ENCODE measurements at places on chromosomes 3 and 15.

DNA sequence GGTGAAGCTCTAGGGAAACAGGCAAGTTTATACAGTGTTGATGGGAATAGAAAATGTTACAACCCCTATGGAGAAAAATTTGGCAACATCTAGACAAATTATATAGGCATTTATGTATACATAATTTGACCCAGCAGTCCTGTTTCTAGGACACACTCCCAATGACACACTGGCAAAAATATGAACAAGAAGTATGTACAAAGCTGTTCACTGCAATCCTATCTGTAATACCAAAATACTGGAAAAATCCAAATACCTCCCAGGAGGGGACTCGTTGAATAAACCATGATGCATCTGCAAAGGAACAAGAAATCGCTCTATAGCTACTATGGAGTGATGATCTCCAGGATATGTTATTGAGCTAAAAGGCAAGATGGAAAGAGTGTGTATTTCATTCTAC is 8.5 kb downstream of the BFSP2 start:
- no peak for DNase-seq

DNA sequence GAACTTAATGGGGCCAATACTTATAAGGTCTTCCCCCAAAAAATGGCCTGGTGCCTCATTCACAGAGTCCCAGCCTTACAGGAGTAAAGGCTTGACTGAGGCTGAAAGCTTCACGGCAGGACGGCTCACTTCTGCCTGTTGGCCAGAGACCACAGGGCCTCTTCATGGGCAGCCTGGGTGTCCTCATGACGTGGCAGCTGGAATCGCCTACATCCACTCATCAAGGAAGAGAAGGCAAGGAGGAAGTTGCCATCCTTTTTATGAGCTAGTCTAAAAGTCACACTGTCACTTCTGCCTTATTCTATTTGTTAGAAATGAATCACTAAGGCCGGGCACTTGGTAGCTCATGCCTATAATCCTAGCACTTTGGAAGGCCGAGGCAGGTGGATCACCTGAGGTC is 89.3 kb upstream of the DGKG start:
- no peak for DNase-seq

DNA sequence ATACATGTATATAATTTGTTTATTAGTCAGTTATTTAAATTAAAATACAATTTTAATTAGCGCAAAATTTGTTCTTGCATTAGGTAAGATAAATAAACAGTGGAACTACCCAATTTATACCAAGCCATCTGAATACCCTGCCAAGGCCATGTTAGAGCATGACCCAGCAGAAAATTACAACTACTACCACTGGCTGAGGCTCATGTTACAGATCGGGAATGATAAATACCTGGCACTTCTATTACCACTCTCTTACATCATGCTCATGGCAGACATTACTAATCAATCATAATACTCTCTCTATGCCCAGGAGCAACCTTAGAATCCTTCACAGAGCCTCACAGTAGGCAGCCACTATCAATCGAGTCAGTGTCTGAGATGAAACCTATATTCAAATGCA is 21.2 kb upstream of the LMOD3 start:
- DNase-seq: no peak

GRCh38 chr3:73431183-73431900 is 193.4 kb downstream of the PDZRN3 start:
- no peak for DNase-seq

- no peak for DNase-seq
These were observed 193.0 kb upstream of the RARB start for GRCh38 chr3:25235031-25235430.

GRCh38 chr3:35639254-35640186 is at the start of gene ARPP21:
Gene ARPP21 (plus strand): TSS chr3:35639525. CDS start chr3:35681752, 42,227 bp downstream.
- no peak for DNase-seq

GRCh38 chr3:177977381-177978158 is 558.7 kb upstream of the KCNMB2 start:
- DNase-seq: no peak

DNA sequence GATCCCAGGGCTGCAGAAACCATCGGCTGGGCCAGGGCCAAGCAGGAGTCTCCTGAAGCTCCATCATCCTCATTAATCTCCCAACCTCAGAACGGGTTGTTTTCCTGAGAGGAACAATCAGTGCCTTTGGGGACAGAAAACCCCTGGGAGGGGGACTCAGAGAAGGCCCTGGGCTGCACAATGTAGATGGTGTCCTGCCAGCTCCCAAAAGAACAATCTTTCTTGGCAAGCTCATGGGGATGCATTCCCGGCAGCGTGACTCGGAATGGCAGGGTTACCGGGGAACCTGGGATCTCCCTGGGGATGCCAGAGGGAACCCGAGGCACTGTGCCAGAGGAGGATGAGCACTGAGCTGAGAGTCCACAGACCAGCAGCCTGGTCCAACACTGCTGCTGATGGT is 72.1 kb upstream of the ATP2B2 start:
- no peak for DNase-seq

GRCh38 chr15:87498560-87498959 is 758.0 kb downstream of the NTRK3 start:
- DNase-seq: no peak

DNA sequence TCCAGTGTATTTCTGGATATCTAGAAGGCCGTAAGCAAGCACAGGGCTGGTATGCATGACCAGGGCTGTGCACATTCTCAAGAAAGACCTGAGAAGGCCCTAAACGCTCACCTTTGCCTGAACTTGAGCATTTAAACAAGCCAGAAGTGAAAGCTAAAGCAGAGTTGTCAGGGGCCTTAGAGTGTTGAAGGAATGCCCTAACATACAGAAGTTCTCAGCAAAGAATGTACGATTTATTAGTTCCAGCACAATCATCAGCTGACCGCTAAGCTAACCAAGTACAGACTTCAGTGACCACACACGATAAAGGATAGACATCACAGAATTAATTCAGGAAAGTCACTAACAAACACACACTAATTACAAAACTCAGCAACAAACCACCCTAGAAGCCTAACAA is 8.7 kb downstream of the HLTF start:
- DNase-seq: no peak

DNA sequence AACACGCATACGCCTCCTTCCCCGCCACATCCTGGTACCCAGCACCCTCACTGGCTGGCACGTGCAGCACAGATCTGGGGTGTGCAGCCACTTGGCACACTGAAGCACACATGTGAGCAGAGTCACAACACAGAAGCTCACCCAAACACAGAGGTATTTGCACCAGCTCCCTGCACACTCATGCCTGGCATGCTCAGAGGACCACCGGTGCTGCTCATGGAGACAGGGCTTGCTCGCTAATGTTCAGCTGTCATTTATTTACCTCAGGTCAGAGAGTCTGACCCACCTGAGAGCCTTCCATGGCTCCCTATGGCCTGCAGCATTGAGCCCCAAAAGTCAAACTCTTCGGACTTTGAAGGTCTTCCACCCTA is 70.4 kb downstream of the ADAMTS7 start:
- no peak for DNase-seq

DNA sequence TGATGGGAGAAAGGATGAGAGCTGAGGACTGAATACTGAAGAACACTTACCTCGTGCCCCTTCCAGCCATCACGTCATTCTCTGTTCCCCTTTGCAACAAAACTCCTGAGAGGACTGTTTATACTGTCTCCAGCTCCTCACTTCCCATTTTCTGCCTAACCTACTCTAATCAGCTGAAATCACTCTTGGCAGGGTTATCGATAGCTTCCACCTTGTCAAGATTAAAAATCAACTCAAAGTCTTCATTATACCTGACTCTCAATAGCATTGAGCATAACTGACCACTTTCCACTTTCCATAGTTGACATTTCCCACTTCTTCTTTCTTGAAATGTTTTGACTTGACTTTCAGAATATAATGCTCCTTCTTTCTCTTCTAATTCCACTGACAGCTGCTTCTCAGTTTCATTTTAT is 4.3 kb downstream of the BTBD1 start:
- no peak for DNase-seq

DNA sequence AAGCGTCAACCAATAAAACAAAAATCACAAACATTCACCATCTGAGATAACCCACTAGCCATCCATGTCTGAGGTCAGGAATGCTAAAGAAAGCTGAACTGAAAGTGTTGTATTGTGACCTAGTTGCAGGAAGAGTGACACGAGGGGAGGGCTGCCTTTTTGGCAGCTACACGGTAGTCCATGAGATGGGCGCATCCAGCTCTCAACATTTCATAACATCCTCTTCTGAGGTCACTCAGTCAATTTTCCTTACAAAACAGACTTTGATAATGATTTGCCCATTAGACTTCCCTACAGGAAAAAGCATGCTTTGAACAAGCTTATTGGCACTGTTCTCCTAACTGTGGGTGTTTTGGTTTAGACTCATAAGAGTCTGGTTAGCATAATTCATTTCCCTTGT is 15.4 kb upstream of the SHF start:
- no peak for DNase-seq

DNA sequence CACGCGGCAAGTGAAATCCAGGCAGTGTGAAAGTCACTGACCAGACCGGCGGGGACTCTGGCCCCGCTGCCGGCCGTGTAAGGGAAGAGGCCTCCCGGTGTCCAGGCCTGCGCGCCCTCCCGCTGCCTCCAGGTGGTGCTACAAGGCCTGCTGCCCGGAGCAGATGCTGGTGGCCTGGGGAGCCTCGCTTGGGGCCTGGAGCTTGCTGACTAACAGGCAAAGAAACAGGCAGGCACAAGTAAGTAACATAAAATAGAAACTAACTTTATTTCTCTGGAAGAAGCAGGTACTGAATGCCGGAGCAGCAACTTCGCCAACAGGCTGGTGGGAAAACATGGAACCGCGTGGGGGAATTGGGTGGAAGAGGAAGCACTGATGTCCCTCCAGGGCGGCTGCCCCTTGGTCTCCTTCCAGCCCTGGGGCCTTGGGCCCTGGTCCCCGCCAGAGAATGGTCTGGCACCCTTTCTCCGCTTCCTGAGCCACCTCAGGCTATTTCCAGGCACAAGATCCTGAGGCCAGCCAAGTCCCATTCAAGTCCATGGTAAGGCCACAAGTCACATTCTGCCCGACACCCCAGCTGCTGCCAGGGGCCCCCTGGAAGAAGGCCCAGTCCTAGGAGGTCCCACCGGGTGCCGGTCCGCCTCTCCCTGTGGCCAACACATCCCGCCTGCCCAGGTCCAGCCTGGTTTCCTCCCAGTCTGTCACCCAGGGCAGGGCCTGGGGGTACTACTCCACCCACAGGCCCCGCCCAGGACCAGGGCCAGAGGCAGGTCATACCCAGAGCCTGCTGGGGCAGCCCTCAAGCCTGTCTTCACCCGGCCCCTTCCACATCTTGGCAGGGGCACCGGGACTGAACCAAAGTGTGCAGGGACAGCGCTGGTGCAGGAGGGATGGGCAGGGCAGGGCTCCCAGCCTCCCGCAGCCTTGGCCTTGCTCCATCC is 45.0 kb downstream of the TNK2 start:
- peak; percentile 62 for DNase-seq

DNA sequence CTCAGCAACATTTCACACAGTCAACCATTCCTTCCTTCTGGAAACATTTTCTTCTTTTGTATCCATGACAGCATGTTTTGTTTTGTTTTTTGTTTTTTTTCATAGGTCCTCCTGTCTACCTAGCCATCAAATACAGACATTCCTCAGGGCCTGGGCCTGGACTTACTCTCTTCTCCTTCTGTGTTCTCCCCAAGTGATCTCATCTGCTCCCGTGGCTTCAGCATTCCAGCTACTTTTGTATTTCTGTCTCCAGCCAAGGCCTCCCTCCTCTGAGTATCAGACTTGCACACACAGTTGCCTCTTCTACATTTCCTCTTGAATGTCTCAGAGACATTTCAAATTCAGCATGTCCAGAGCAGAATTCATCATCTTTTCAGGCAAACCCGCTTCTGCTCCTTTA is 82.4 kb downstream of the HCN4 start:
- DNase-seq: no peak

- no peak for DNase-seq
These were observed 531.3 kb upstream of the UBE2E2 start for GRCh38 chr3:22671848-22672247.

- no peak for DNase-seq
These were observed 560.1 kb downstream of the NLGN1 start for GRCh38 chr3:173957646-173958045.

- DNase-seq: no peak
These were observed 220.3 kb upstream of the STT3B start for GRCh38 chr3:31312400-31312799.

DNA sequence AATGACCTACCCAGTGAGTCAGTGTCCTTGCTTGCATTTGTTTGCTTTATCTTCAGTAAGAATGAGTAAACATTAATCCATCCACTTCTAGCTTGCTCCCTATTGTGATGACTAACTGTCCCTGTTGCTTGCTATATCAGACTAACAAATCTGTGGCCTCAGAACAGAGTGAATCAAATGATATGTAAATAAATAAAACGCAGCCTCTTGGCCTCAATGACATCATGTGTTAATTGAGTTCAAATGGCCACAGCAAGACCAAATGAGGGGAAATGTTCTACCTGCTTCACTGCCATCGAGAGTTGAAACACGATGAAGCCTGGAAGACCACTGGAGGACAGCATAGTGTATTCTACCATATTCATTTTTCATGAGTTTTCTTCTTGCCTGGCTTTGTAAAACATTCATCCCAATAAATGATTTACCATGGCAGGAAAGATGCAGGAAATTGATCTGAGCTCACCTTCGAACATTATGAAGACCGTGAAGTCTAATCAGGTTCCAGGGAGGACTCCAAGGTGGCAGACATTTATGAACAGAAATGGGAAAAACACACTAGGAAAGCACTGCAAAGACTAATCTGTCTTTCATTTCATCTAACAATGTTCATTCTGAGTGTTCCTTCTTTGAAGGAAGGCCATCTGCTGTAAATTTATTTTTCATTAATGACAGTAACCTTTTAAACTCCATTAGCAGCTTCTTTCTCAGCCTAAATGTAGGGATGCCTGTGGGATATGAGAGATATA is 1144.5 kb downstream of the TUSC7 start:
- DNase-seq: no peak

GRCh38 chr3:29484633-29485032 is 203.8 kb downstream of the RBMS3 start:
- DNase-seq: no peak

DNA sequence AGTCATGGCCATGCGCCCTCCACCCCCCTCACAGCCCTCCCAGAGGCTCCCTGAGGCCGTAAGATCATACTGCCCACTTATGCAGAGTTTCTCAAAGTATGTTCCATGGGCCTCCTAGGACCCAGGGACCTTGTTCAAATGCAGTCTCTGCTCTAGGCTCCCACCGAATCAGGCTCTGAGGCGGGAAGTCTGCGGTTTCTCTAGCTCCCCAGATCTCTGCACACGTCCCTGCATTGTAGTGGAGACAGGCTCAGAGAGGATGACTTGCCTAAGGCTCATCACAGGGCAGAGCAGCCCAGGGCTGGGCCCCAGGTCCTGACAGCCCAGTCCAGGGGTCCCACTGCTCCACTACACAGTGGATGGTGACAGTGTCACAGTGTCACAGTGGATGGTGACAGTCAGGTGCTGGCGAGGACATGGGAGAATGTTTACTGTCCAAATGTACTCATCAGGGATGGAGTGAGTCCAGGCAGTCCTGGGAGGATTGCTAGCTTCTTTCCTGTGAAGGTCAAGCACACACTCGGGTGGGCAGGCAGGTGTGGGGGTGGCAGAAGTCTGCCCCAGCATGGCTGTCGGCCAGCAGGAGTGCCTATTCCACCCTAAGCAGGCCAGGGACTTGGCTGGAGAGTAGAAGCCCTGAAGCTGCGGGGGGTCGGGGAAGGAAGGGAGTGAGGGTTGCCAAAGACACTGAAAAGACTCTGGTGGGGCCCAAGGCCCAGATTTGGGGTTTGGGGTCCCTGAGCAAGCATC is 12.4 kb downstream of the ANKRD63 start:
- DNase-seq: no peak
